Stimulated activated CD8-positive, alpha-beta memory T cell treated with anti-CD3 and anti-CD28 coated beads, Interleukin-15, amount 100 ng/mL, for 48 hours (primary cell): ENCODE measurements at places on chromosomes 2 and 18.

DNA sequence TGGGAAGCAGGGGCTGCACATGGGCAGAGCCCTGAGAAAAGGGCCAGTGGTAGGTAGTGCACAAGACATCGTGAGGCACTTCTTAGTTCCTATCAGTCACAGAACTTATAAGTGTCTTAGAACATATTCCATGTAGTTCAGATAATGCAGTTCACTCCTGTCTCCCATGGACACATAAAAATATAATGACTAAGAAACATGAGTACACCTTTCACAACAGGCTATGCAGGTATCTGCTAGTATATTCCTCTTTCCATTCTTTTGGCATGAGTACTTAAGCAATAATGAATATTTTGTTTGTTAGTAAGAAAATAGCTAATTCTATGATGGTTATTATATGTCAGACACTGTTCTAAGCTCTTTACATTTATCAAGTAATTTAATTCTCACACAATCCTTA, 808.4 kb downstream of the BCL11A start:
- no peak for DNase-seq

- no peak for DNase-seq
Measured at GRCh38 chr2:105691947-105692390, 52.7 kb upstream of the NCK2 start.

GRCh38 chr2:45199973-45200372, 190.7 kb upstream of the SIX2 start:
- DNase-seq = no peak

- no peak for DNase-seq
Measured at GRCh38 chr2:74425523-74425922, 4.0 kb downstream of the WDR54 start.

DNA sequence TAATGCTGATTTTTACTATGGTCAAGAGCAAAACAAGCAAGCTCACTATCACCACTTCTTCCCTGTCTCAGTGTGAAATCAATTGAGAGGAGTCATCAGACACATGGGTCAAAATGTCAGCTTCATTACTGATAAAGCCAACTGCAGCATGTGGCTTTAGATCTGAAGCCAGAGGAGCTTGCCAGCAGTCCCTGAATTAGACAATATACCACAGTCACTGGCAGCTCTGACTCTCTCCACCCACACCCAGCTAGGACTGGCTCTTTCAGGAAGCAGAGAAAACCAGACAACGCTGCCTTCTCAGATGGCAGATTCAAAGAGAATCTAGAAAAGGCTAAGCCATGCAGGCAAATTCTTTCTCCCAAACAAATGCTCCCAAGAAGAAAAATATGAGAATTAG, 20.0 kb upstream of the ASB18 start:
- DNase-seq = no peak

DNA sequence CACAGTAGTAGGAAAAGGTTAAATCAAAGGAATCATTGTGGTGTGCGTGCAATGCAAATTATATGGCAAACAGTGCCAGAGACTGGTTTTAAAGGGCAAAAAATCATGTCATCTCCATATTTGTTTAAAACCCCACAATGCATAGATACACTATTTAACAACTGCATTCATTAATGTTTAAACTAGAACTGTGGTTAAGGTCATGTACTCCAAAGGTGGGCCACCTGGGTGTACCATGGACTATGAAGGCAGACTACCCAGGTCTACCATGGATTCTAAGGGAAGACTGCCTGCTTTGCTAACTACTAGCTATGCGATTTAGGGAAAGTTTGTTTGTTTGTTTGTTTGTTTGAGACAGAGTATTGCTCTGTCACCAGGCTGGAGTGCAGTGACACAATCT, 356.3 kb downstream of the ZEB2 start:
- no peak for DNase-seq

DNA sequence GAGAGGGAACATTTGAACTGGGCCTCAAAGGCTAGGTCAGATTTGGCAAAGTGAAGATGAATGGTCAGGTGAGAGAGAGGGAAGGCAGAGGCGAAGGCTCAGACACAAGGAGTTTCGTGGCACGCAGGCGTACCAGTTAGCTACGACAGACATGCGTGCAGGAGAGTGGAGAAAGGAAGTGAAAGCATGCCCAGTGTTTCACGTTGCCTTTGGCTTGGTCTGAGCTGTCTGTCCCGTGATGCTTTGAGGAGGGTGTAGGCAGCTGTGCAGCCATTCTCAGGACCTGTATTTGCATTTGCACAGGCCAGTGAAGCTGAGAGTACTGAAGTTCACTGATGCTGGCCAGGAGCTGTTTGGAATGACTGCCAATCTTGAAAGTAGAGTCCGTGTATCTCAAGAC, 69.5 kb downstream of the HNRNPLL start:
- no peak for DNase-seq

GRCh38 chr2:54687595-54688152, 35.8 kb upstream of the EML6 start:
- DNase-seq = no peak

- DNase-seq = no peak
Measured at GRCh38 chr2:54704688-54705605, 18.5 kb upstream of the EML6 start.

DNA sequence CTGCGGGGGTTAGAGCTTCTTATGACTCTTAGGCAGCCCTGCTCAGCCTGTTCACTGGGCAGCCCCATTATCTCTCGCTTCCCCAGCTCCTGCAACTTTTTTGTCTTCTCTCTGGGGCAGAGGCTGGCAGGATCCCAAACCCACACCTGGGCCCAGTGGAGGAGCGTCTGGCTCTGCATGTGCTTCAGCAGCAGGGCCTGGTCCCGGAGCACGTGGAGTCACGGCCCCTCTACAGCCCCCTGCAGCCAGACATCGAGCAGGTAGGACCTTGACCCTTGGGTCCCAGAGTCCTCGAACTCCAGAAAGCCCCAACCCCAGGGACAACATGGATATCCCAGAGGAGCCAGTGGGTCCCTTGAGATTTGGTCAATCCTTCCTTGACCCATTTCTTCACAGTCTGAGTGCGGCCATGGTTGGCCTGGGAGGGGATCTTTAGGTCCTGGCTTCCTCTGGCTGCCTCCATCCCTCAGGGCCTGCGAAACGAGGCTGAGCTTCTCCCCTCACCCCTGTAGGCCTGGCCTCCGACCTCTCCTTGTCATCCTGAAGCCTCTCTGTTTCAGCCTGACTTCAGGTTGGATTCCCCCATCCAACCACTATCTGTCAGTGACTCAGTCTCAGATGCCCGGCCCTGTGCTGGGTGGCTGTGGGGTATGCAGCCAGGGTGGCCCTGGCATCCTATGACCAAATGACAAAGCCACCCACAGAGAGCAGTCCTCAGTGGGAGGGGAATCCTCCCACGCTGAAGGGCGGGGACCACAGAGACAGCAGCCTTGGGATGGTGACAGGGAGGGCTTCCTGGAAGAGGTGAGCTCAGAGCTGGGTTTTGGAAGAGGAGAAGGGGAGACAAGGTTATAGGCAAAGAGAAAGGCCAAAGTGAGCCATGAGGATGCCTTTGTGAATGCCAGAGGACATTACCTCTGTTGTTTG, 214.2 kb downstream of the DYSF start:
- no peak for DNase-seq

GRCh38 chr18:29217124-29217915, 1040.4 kb upstream of the CDH2 start:
- no peak for DNase-seq

DNA sequence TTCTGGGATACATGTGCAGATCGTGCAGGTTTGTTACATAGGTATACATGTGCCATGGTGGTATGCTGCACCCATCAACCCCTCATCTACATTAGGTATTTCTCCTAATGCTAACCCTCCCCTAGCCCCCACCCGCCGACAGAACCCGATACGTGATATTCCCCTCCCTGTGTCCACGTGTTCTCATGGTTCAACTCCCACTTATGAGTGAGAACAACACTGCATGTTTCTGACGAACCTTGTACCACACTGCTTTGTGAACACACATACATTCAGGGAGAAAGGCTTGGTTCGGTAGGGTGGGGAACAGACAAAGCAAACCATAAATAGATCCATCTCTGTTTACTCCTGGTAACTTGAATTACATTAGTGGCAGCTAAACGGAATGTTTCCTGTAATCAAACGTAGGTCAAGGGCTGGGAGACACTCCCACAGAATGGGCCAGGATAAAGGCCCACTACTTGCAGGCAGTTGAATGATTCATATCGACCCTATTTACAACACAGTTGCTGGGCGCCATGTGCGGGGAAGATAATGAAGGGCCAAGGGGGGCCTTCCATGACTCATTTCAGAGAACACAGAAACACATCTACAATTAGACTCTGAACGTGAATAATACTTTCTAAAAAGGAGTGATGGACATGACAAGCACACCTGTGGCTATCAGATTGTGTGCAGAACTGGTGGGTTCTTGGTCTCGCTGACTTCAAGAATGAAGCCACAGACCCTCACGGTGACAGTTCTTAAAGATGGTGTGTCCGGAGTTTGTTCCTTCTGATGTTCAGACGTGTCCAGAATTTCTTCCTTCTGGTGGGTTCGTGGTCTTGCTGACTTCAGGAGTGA, 56.8 kb upstream of the KIDINS220 start:
- DNase-seq = no peak

- no peak for DNase-seq
Measured at GRCh38 chr2:228590681-228591080, 409.2 kb upstream of the SPHKAP start.

GRCh38 chr2:147600223-147600622, 244.6 kb upstream of the ACVR2A start:
- no peak for DNase-seq

DNA sequence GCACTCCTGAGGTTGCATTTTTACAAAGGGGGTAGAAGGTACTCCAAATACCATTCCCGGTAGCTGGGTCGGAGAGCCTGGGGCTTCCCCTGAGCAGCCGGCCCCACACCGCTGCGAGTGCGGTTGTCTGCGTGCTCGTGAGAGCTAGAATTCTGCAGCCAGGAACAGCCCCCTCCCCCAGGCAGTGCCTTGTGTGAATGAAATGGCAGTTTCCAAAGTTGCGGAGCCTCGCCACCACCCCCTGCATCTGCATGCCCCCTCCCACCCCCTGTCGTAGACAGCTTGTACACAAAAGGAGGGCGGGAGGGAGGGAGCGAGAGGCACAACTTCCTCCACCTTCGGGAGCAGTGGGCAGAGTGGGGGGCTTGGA, 1.1 kb downstream of the MYCN start:
- DNase-seq = no peak

GRCh38 chr18:51721388-51721787, 523.9 kb upstream of the MEX3C start:
- no peak for DNase-seq

- DNase-seq = no peak
Measured at GRCh38 chr2:41873102-41874031, 174.5 kb upstream of the PKDCC start.

DNA sequence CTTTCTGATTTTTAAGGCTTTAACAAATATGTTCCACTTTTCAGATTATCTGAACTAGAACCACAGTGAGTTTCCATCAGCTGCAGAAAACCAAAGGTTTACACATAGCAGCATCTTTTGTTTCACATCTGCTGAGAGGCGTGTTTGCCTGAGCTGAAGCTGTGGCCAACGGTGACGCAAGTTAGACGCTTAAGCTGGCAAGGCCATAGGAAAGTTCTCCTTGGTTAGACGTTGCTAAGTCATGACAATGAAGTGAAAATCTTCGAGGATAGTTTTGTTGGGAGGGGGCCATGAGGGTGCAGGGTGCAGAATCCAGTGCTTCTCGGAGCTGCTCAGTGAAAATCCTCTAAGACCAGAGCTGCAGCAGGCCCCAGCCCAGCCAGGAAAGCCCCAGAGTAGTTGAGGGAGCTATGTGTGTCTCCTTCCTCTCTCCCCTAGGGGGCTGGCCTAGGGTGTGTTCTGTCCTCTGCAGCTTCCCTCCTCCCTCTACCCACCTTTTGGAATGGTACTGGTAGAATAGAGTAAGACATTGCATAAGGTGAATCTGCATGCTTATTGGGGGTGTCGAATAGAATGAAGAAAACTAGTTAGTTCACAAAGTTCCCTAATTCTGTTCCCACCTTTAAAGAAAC, 105.4 kb downstream of the FHOD3 start:
- no peak for DNase-seq

- DNase-seq = no peak
Measured at GRCh38 chr2:219045937-219046550, 4.7 kb upstream of the CFAP65 start.

DNA sequence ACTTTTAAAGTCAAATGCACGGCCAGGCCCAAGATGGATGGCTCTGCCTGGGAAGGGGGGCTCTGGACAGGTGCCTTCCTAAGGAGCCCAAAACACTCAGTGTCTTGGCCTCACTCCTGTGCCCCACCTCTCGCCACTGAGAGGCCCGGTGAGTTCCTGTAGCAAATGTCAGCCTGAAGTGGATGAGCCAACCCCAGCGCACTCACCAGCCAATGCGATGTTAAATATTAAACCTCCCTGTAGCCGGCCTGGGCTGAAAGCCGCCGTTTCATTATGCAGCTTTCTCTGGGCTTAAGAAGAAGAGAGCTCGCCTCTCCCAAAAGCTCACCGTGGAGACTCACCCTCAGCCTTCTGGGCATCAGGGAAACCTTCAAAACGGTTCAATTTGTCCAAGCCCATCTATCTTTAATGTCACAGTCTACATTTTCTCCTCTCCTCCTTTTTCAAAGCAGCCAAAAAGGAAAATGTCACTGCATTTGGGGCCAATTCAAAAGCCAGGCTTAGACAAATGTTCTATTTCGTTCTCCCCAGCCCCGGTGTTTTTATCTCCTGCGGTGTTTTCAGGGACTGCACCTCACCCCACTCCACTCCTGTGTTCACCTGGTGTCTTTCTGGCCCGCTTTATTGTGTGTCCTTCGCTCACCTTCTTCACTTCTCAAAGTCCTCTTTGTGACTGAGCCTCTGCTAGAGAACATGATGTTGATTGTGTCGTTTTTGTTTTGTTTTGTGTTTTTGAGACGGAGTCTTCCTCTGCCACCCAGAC, 124.0 kb downstream of the NRP2 start:
- DNase-seq = no peak

DNA sequence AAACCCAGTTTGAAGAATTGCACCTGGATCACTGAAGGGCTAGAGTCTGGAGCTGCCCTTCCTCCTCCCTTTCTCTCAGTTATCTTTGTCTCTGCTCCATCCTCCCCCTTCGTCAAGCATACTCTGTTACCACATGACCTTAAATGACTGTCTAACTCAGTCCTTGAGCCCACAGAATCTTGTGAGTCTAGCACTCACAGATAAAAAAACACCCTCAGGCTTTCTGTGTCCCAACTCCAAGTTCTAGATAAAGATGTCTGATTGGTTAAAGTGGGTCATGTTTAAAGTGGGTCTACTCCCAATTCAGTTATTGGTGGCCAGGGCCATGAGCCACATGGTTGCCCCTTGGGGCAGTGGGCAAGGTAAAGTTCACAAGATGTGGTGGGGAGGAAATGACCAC, 53.5 kb upstream of the CYP1B1 start:
- DNase-seq = no peak

- DNase-seq = no peak
Measured at GRCh38 chr2:236527159-236527630, 42.4 kb upstream of the ACKR3 start.

- no peak for DNase-seq
Measured at GRCh38 chr2:1153920-1154319, 203.3 kb downstream of the SNTG2 start.

- no peak for DNase-seq
Measured at GRCh38 chr2:124623560-124623959, 598.5 kb downstream of the CNTNAP5 start.

- no peak for DNase-seq
Measured at GRCh38 chr2:52502476-52502860, 1265.1 kb upstream of the CHAC2 start.
